Left ventricle myocardium inferior (tissue), 1 donor: ENCODE measurements at places on chromosomes 6 and 20. TPM values are rescaled to one million over a fixed set of nuclear protein-coding genes. Genes with fewer than 3 reads are reported as not detected.

The DOK5 gene
- 14.3 TPM for total RNA-seq

- no peaks in the 10 kb centered on the region for H3K27me3 ChIP-seq
- no peaks in the 10 kb centered on the region for H3K36me3 ChIP-seq
- no peak overlapping the region for H3K4me3 ChIP-seq
- no peaks in the 10 kb centered on the region for H3K4me1 ChIP-seq
- no peak overlapping the region for H3K27ac ChIP-seq
- no peak for DNase-seq
Observed at GRCh38 chr6:140401761-140402160, 1027.3 kb upstream of the CITED2 start.

GRCh38 chr6:14763139-14763538 lies 482.7 kb upstream of the JARID2 start:
- no peaks in the 10 kb centered on the region for H3K36me3 ChIP-seq
- H3K4me1 ChIP-seq = peaks cover 13% of the 10 kb centered on the region
- no peak for DNase-seq
- H3K27me3 ChIP-seq = no peaks in the 10 kb centered on the region

The PREX1 gene
- 11.2 TPM for total RNA-seq

GRCh38 chr6:37050045-37050853 lies 44.8 kb downstream of the FGD2 start:
- H3K4me1 ChIP-seq = peaks cover 29% of the 10 kb centered on the region
- no peaks in the 10 kb centered on the region for H3K27me3 ChIP-seq
- DNase-seq = peak; percentile 67
- H3K36me3 ChIP-seq = no peaks in the 10 kb centered on the region
